Activated CD4-positive, alpha-beta T cell treated with anti-CD3 and anti-CD28 coated beads, Interleukin-10, Interleukin-2, amounts not matched to agents 100 ng/mL and 50 ng/mL, durations not matched to agents 16 hours and 8 hours (primary cell): ENCODE measurements at places on chromosomes 7 and 10.

- DNase-seq, result no peak
Measured at GRCh38 chr10:100522945-100523344, 3.3 kb upstream of the SEC31B start.

DNA sequence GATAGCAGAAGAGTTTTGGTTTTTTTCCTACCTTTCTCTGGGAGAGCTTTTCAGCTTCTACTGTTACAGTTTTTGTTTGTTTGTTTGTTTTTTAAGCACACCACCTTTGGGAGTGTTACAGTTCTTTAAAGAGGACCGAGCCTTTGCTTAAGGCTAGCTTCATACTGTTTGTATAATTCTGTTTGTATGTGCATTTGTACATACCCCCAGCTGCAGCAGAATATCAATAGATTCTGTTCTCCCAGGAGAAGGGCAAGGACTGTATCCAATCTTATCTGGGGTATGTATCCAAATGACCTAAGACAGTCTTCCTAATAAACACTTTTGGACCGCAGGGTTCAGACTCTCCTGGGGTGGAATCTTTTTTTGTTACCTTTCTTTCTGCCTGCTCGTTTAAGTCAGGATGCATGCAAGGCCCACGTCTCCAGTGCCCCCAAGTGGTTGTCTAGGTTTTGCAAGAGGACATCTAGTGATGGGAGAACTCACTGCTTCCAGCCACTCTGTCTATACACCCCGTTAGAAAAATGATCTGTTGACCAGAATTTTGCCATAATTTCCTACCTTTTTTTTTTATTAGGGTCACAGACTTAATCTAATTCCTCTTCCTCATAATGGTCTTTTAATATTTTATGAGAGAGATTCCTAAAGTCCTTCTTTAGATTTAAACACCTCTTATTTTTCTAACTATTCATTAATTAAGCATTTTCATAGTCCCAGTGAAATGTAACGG lies 23.9 kb downstream of the NRF1 start:
- peak; percentile 74 for DNase-seq

DNA sequence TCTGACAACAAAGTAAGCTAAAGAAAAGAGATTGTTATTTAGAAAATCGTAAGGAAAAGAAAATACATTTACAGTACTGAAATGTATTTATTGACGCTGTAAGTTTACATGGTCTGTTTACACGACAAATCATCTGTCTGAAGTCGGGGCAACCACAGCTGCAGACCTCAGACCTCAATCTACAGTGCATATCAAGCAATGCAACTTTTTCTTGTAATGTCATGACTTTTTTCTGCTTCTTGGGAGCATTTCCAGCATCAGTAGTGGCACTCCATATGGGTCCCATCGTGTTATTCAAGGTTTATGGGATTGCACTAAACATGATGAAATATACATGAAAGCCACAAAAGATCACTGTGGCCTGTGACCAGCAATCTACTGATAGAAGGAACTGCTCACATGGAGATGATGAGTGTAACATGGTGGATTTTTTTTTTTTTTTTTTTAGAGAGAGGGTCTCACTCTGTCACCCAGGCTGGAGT lies 77.1 kb downstream of the MTPN start:
- no peak for DNase-seq

DNA sequence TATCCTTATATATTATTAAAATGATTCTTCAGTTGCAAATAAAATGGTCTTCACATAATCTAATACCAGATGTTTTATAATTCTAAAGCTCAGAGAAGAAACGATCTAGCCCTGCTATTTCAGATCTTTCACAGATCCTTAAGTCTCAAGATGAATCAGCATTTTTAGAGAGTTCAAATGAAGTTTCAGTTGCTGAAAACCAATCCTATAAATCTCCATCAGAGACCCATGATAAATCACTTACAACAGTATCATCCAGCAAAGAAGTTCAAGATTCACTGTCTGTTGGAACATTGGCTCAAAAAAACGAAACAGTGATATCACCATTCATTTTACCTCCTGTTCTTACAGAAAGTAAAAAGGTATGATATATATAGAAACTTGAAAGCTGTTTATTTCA lies 137.0 kb downstream of the CCDC7 start:
- no peak for DNase-seq

DNA sequence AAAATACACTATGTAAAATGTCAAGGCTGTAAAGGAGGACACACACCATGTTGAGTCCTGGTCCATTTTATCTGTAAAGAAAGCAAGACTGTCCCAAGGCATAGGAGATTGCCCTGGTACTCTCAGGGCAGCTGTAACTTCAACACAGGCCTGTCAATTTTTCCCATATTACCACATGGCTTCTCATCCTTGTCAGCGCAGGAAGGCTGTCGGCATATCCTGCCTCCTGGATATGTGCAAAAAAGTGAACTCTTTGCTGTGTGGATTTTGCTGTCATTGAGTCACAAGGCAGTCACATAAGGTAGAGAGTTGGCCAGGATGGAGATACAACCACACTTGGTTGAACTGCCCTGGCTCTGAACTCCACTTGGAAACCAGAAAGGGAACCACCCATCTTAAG lies 8.7 kb downstream of the DUSP5 start:
- DNase-seq, result no peak

DNA sequence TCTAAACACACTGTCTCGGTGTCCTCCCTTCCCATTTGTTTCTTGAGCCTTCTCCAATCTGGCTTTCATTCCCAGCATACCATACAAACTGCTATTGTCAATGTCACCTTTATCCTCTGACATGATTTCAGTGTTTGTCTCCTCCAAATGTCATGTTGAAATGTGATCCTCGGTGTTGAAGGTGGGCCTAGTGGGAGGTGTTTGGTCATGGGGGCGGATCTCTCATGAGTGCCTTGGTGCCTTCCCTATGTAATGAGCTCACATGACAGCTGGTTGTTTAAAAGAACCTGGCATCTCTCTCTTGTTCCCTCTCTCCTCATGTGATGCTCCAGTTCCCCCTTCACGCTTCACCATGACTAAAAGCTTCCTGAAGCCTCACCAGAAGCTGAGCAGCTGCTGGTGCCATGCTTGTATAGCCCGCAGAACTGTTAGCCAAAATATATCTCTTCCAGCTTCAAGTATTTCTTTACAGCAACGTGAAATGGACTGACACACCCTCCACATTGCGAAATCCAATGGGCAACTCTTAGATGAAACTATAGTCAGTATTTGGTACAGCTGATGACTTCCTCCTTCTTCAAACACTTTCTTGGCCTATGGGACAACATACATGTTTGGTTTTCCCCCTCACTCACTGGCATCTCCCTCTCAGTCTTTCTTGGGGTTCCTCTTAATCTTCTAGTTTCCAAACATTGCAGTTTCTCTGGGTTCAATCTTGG lies 27.8 kb downstream of the RNLS start:
- no peak for DNase-seq

DNA sequence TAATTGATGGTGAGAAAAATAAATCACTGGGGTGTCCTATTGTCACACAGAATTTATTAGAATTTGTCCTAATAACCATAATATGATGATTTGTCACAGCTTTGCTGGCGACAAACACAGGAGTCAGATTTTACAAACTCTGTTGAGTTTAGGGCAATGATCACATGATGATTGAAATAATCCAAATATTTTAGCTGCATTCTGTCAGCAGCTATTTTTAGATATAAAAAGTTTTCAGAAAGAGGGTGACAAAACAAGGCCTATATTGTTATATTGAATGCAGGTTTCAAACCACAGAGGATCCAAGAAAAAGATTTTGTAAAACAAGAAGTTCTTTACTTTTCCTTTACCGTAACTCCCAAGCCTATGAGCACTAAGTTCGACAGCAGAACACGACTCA lies 178.8 kb downstream of the ADAM12 start:
- no peak for DNase-seq

DNA sequence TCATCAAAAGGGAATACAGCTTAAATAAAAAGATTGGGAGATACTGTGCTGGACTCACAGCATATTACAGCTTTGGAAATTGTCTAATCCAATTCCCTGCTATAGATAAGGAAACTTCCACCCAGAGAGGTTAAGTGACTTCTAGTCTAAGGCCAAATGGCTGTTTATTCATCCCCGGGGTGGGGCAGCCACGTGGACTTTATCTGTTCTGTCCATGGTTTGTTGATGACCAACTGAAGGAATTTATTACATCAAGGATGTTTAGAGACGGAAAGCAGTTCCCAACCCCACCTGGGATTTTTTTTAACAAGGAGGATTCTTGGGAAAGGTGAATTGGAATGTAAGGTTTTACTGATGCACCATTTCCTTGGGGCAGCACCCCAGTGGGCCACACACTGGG lies 88.6 kb downstream of the ATXN7L1 start:
- no peak for DNase-seq

DNA sequence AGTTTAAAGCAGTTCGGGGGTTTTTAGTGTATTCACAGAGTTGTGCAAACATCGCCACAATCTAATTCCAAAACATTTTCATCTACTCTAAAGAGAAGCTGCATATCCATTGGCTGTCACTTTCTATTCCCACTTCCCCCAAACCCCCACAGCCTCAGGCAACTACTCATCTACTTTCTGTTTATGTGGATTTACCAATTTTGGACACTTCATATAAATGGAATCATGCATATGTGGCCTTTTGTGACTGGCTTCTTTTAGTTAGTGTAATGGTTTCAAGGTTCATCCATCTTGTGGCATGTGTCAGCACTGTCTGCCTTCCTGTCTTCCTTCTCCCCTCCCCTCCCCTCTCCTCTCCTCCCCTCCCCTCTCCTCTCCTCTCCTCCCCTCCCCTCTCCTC lies 78.5 kb upstream of the FZD1 start:
- no peak for DNase-seq

DNA sequence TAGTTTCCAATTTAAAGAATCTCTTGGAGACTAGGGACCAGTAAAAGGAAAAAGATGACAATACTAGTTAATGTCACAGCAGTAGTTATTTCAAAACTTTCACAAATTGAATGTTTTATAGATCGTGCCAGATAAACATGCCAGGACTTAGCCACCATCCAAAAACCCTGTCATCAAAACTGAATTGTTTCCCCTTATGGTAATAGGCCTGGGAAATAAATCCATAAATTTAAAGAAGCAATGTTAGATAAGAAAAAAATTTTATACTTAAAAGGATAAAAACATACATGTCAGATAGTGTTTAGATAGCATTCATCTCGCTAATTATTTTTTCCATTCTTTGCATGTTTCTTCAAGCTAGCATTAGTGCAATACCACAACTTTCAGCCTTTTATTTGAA lies 71.2 kb downstream of the SUGCT start:
- DNase-seq, result peak; percentile 13

DNA sequence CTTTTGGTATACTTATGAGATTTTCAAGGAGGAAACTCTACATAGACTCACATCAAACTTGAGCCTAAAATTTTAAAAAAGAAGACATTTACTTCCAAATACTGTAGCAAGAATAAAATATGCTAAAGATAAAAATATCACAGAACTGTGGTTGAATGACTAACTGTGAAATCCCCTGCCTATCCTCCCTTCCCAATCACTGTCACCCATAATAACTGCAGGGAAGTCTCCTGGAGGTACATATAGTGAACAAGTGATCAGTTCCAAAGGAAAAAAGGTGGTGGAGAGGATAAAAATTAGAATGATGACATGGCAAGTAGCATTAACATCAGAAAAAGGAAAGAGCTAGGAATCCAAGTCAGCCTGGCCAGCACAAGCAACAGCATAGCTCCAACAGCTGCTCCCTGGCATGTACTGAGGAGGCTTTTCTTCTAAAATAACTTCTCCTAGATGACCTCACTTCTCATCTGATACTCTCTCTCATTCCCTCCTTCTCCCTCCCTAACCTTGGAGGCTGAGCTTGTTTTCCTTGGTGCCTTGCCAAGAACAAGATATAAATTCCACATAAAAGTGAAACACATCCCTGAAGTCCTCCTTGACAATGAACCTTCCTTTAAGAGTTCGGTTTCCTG lies 124.0 kb downstream of the IQUB start:
- no peak for DNase-seq

GRCh38 chr7:136342251-136342650 lies 365.1 kb upstream of the MTPN start:
- no peak for DNase-seq

GRCh38 chr7:2663121-2663886 lies 24.7 kb upstream of the AMZ1 start:
- no peak for DNase-seq

DNA sequence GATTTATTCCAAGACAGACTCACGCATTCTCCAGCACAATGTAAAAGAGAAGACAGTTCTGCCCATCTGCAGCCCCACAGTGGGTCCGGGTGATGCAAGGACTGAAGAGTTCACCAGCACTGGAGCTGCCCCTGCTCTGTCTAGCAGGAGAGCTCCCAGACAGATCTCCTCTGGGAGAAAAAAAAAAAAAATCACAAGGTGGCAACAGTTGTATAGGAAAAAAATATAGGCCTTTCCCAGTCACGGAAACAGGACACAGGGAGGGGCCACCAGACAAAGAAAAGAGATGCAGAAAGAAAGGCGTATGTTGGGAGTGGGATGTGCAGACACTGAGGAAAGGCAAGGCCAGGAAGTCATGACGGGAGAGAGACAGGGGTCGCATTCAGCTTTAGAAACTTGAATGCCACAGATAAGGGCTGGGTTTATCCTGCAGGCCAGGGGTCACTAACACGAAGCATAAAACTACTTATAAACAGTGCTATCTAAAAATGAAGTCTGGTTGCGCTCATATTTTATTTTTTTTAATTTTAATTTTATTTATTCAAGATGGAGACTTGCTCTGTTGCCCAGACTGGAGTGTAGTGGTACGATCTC lies 54.1 kb downstream of the FAM171A1 start:
- no peak for DNase-seq

GRCh38 chr7:102897856-102898531 lies 14.8 kb upstream of the LRRC17 start:
- no peak for DNase-seq

DNA sequence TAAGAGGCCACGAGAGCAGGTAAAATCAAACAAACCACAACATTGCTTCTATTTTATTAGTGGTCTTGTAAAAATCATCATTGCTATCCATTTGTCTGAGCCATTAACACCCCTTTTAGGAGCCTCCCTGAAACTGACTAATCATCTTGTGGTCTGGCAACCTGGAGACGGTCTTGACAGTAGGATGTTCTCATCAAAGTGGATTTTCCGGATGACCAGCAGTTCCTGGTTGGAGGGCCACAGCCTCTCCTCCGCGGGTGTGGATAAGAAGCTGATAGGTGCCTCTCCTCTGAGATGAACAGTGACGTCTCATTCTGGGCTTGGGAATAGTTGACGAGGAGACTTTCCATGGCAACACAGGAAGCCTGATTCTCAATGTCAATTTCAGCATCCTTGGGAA lies 490.7 kb downstream of the TYW1 start:
- no peak for DNase-seq

- DNase-seq, result no peak
Measured at GRCh38 chr7:9488555-9488954, 1055.1 kb downstream of the NXPH1 start.

- no peak for DNase-seq
Measured at GRCh38 chr7:69739931-69740431, 141.7 kb downstream of the AUTS2 start.
